ENCODE measurements at places on chromosomes 6 and 20.

GRCh38 chr6:169654598-169655391 lies 47.0 kb downstream of the WDR27 start:
- peak; percentile 7 for DNase-seq

- DNase-seq: no peak
Observed at GRCh38 chr20:1165941-1166340, 18.8 kb downstream of the TMEM74B start.

DNA sequence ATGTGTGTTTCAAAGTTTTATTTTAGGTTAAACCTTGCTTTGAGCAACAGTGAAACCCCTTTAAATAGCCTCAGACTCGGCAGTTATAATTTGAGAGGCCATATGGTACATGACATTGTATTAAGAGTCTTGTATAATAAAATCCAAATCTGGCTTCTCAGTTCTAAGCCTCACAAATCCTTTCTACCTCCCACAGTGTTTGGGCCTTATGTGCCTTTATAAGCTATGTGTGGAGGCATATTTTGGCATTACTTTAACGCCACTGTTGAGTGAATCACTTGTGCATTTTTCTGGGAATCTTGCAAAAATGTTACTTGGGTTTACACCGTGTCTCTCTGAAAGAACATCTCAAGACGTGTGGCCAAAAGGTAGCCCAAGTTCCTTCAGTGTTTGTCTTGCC lies 152.4 kb downstream of the COL9A1 start:
- DNase-seq: no peak

DNA sequence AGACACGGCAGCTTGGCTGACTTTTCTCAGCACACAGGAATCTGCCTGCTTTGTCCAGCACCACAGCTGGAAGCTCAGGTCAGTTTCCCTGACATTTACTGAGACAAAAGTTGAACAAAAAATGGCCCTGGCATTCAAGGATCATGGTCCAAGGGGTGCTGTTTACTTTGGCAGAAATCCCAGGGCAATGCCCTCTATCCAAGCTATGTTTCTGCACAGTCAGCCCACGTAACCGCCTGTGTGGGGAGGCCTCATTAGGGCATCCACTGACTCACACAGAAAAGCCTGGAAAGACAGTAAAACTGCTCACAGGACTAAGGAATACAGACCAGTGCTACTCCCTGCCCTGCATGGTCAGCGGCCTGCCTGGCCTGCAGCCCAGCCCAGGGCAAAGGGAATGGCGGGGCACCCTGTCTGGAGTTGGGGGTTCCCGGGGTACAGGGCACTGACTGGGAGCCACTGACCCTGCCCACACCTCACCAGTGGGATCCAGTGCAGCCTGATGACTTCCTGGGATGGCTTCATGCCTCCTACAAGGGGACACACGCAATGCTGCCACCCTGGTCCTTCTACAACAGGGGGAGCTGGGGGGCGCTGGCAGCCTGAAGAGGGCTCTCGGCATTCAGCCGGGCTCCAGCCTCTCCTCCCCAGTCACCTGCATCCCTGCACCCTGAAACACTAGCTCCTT lies 77.1 kb downstream of the NINL start:
- peak; percentile 58 for DNase-seq

DNA sequence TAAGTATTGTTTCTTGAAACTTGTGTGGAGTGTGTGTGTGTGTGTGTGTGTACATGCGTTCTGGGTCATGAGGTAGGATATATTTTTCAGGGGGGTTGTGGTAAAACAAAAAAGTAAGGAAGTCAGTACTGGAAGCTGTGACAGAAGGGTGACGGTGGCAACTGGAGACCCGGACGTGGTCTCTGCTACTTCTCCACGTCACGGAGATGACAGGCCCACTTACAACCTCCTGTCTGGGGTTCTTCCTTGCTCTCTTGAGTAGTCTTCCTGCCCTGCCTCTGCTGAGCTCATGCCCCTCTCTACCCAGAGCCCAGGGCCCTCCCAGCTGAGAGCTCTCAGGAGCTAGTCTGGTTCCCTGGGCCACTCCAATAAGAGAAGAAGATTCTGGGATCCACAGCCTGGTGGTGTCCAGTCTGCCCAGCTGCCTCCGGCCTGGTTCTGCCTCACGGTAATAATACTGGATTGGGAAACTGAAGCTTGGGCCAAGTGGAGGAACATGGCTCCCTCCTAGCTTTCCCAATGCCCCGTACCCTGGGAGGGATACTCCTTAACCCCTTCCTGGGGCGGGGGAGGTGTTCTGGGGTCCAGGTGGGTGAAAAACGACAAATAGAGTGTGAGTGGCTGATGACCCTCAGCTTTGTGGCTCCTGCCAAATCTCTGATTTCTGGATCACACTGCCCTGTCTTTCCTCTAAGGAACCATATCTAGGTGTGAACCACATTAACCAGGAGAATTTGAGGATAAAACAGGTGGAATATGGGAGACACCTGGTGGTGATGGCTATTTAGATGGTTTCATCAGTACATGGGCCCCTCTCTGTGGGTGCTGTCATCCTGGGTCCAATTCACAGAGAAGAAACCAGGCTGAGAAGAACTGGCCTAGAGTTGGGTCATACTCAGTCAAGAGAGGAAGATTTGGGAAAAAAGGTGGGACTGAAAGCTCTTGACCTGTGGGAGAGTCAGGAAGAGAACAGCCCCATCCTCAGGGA lies 27.2 kb downstream of the VEGFA start:
- no peak for DNase-seq

DNA sequence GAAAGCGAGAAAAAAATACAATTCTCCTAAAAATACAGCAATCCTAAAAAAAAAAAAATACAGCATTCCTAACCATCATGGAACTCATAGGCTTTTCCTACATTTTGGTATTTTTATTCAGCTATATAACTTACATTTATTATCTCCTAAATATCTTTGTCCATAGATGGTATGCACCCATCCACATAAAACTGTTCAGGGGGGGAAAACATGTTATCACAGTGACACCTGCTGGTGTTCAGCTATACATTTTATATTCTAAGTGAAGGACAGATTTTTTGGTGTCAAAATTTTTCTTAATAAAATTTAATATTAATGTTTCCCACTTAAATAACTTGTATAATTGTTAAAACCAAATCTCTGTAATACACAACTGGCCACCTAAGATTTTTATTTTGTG lies 58.0 kb downstream of the BLOC1S5 start:
- no peak for DNase-seq

DNA sequence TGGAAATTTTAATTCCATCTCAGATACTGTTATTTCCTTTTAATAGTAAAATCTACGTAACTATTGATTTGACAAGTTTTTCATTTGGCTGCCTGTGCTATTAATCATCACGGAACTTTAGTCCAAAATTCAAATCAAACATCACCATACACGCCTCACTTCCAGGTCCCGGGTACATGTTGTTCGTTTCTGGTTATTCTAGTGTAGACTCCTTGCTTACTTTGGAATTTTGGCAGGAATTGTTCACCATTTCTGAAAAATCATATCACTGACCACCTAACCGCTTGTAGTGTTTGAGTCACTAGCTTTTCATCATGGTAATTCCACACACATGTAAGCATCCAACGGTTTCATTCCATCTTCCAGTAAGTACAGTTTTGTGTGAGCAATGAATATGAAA lies 98.0 kb upstream of the NHSL1 start:
- no peak for DNase-seq

GRCh38 chr20:32050851-32051556 lies 1.0 kb upstream of the HCK start:
- DNase-seq: no peak

- no peak for DNase-seq
Observed at GRCh38 chr6:6771224-6771945, 182.9 kb downstream of the LY86 start.

GRCh38 chr20:920311-920710 lies 4.2 kb upstream of the ANGPT4 start:
- no peak for DNase-seq

GRCh38 chr20:56483970-56484369 lies 15.5 kb downstream of the RTF2 start:
- no peak for DNase-seq

DNA sequence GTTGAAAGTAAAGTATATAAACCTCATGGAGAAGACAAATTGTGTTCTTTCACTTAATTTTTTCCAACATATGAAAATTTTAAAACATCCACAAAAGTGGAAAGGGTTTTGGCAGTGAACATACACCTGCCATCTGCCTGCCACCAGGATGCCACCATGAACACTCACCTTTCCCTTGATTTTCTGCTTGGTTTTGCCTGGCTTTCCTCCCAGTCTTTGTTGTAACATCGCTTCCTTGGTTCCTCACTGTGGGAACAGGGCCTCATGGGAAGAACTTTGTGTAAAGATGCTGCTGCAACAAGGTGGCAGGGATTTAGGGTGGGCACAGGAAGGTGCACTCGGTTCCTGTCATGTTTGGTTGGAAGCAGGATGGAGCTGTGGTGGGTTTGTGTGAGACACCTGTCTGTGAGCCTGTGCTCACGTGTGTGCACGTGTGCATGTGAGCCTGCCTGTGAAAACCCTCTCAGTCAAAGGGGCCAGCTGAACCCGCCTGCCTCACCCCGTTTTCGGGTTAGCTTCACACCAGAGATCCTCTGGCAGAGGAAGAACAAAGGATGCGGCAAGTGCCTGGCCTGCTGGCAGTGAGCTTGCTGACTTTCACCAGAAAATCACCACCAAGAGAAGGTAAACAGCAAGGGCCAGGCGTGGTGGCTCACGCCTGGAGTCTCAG lies 11.0 kb upstream of the RBM38 start:
- DNase-seq: no peak

DNA sequence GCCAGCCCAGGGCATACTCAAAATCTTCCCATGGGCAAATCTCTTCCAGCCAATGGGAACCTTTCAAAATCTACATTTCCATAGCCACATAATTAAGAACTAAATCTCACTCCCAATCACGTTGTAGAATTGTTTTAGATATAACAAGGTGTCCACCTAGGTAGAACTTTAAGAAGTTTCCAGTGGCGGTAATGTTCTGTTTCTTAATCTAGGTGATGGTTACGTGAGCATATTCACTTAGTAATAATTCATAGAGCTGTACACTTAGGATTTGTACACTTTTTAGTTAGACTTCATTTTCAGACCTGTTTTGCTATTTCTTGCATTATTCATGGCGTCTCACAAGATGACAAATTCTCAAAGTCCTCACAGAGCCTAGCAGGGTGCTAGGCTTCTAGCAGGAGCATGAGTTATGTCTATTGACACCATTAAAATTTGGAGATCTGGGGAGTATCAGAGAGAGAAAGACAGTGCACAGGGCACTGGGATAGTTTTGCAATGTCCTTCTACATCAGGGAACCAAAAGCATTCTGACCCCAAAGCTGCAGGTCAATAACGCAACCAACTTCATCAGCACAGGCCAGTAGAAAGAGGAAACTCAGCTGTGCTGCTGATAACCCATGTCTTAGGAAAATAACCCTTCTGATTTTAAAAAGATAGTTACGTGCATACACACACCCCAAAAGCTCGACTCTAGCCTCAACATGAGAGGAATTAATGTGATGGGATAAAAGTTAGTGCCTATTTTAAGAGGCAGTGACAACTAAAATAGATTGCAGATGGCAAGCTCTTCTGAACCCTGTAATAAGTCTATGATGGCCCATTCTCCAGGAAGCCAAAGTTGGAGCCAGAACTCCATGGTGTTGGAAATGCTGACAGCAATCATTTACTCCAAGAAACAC lies 518.1 kb upstream of the JARID2 start:
- no peak for DNase-seq

- DNase-seq: no peak
Observed at GRCh38 chr6:44869321-44869897, 458.7 kb upstream of the RUNX2 start.

GRCh38 chr6:25359191-25359861 lies 80.2 kb downstream of the CARMIL1 start:
- peak; percentile 61 for DNase-seq

- DNase-seq: no peak
Observed at GRCh38 chr20:64164123-64164836, at the start of gene MYT1. TSS of gene MYT1 (plus strand) at chr20:64164452. CDS start at chr20:64198862, 34,410 bp downstream.

GRCh38 chr6:21202521-21202920 lies 391.0 kb upstream of the SOX4 start:
- DNase-seq: no peak

DNA sequence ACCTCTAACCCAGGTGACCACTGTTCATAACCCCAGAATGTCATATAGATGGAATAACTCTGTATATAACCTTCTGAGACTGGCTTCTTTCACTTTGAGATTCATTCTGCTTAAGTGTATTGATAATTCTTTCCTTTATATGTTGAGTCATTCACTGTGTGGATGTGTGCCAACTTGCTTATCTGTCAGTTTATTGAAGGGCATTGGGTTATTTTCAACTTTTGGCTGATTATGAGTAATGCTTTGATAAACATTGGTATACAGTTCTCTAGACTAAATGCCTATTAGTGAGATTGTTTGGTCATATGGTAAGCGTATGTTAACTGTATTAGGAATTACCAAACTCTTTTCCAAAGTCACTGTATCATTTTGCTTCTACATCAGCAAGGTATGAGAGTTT lies 453.4 kb upstream of the SPTLC3 start:
- DNase-seq: no peak

GRCh38 chr6:101537753-101538316 lies 144.3 kb downstream of the GRIK2 start:
- no peak for DNase-seq

DNA sequence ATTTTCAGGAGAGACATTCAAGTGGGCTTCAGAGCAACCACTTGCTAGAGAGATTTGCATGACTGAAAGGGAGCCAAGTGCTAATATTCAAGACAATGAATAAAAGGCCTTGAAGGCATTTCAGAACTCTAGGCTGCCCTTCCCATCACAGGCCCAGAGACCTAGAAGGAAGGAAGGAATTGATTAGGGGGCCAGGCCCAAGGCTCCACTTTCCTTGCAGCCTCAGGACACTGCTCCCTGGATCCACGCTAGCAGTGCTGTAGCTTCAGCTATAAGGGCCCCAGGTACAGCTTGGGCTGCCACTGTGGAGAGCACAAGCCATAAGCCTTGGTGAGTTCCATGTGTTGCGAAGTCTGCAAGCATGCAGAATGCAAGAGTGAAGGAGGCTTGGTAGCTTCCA lies 731.9 kb upstream of the FLRT3 start:
- no peak for DNase-seq

GRCh38 chr6:30042476-30042875 lies 18.6 kb upstream of the POLR1H start:
- DNase-seq: no peak

DNA sequence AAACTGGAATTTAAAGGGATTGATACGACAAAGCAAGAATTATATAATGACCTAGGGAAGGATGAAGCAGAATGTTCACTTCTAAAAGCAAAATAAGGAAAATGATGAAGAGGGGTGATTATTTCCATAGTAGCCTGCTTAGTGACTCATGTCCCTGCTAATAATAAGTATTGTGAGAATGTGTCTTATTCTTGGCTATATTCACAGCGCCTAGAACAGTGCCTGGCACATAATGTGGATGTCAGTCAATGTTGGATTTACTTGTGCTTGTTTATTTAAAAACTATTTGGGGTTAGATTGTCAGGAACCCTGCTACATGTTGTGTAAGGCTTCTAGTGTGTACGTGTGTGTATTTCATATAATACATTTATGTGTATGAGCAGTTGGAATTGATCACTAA lies 85.1 kb downstream of the ZFAND3 start:
- DNase-seq: no peak
